ENCODE measurements at places on chromosomes 1 and 21.

- no peak for DNase-seq
Measured at GRCh38 chr1:84319662-84320061, 18.2 kb downstream of the SAMD13 start.

- DNase-seq, result no peak
Measured at GRCh38 chr1:39500862-39501389, 9.5 kb downstream of the BMP8A start.

DNA sequence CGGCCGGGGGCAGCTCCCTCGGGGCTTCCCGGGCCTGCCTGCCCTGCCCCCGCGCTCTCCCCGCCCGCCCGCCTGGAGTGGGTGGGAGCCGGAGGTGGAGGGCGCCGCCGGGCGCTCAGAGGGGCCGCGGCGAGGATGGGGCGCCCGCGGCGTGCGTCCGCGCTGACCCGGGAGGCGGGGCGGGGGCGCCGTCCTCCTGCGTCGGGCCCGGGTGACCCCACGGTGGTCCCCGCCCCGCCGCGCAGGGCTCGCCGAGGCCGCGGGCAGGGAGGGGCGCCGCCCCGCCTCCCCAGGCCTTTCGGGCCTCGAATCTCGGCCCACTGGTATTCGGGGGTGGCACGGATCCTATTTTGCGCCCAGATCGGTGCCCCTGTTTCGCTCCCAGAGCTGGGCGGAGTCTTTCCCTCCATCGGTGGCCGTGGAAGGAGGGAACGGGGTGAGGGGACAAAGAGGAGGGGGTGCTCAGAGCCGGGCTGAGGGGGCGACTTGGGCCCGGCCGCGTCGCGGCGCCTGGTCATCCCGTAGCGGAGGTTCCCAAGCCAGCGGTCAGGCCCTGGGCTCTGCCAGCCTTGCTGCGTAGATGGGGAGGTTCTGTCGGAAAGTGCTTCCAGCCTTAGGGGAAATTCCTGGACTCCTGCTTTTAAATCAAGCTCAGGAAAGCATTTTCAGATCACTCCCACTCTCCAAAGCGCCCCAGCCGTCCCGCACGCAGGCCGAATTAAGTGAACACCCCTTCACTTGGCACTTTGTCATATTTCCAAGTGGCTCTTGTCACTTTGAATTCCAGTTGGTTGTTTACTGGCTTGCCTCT is 545 bp downstream of the PATJ start:
- no peak for DNase-seq

DNA sequence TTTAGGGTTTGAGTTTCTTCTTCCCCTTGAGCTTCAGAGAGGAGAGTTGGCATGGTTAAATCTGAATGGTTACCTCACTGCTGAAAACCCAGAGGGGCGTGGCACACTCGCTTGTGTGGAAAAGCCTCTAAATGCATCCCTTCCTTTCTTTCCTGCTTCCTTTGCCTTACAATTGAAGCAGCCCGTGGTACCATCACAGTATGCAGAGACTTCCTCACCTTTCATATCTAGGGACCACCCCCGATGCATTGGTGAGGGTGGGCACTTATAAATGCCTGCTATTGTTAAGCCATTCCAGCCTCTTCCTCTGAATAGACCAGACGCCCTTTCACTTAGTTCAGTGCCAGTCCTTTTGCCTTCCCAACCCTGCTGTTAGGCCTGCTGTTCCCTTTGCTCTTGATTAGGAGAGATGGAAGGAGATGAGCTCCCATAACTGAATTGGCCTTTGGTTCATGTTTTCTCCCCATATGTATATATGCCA is 21.9 kb upstream of the LAX1 start:
- no peak for DNase-seq

DNA sequence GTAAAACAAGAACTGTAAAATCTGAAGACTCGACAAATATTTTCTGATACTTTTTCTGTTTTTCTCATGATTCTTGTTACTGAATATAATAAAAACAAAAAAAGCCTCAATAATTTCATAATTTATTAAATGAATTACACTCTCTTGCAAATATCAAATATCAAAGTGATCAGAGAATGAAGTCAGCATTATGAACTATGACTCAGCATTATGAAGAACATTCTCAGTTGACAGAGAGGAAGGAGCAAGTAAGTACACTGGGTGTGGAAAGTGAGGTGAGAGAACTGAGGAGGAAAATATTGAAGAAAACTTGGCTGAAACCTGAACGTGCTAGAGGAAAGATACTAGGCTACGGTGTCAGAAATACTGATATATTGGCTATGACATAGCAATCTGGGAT is 529.5 kb downstream of the KCNT2 start:
- DNase-seq, result no peak

GRCh38 chr1:58401991-58402390 is 144.5 kb downstream of the OMA1 start:
- DNase-seq, result no peak

GRCh38 chr1:240763771-240764170 is 151.8 kb upstream of the GREM2 start:
- DNase-seq, result no peak

DNA sequence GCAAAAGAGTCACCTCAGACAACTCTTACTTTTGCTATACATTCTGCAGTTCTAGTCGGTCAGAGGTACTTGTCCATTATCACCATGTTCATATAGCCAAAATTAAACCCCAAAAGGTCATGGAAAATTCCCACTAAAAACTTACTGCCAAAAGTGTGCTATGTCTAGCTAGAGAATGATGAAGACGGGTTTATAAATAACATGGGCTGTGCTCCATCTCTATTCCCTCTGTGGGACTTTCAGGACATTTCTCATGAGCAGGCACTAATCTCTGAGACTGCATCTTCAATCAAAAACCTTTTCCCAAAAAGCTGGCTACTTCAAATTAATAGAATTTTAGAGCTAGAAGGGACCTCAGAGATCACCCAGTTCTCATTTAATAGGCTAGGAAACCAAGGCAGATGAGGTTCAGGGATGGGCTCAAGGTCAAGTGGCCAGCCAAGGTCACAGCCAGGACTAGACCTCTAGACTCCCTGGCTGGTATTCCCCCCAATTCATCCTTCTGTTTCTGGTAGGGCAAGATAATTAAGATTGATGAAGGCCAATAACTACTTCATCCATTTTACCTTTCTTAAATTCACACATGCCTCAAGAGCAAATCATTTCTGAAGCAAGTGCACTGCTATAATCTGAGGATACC is 21.0 kb upstream of the MOB3C start:
- no peak for DNase-seq

DNA sequence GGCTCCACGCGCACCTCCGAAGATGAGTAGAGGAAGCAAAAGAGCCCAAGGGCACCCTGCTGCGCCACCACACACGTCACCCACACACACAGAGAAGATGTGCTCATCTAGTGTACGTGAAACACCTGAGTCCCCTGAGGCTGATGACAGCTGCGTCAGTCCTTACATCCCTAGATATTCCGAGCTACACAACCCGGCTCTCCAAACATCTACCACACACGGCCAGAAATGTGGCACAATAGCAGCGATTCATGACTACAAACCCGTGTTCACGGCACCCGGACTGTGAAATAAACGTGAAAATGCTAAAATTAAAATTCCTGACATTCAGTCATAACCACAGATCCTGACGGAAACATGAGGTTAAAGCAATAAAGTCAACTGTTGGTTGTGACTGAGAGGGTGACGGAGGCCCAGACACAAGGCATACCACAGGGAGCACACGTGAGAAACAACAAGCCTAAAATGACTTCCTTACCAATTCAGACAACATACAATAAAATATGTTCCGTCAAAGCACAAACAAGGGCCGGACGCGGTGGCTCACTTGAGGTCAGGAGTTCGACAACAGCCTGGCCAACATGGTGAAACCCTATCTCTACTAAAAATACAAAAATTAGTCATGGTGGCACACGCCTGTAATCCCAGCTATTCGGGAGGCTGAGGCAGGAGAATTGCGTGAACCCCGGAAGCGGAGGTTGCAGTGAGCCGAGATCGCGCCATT is 7.3 kb downstream of the SSU72 start:
- no peak for DNase-seq

DNA sequence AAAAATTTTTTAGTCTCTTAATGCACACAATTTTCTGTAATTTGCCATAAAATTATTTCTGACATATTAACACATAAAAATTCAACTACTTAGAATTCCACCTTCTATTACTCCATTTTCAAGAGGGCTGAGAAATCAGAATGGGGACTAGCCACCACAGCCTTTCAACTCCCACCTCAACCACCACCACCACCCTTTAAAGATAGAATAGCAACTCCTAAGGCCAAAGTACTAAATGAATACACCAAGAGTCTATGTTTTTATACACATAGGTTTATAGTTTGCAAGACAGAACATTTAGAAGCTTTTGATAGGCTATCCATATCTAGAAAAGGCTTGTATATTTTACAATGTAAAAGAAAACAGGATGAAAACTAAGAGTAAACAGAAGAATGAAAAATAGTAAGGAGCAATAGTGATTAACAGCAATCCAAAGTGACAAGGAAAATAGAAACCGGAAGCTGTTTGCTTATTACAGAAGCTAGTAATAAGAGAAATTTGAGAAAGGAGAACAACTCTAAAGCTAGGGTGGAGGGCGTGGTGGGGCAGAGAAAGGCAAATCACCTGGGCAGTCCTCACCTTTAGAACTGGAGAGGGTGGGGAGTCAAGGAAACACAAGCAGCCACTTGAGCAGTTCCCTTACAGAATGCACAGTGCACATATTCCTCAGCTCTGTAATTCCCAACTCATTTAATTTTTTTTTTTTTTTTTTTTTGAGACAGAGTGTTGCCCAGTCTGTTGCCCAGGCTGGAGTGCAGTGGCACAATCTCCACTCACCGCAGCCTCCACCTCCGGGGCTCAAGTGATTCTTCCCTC is 27.7 kb downstream of the EPS15 start:
- no peak for DNase-seq

- no peak for DNase-seq
Measured at GRCh38 chr1:228850141-228851100, 115.1 kb downstream of the RHOU start.

- no peak for DNase-seq
Measured at GRCh38 chr21:45949928-45950739, 31.4 kb upstream of the COL6A1 start.

- DNase-seq, result no peak
Measured at GRCh38 chr1:6056572-6056948, 10.9 kb downstream of the KCNAB2 start.

GRCh38 chr1:209727785-209728184 is 23.1 kb downstream of the HSD11B1 start:
- DNase-seq, result no peak

DNA sequence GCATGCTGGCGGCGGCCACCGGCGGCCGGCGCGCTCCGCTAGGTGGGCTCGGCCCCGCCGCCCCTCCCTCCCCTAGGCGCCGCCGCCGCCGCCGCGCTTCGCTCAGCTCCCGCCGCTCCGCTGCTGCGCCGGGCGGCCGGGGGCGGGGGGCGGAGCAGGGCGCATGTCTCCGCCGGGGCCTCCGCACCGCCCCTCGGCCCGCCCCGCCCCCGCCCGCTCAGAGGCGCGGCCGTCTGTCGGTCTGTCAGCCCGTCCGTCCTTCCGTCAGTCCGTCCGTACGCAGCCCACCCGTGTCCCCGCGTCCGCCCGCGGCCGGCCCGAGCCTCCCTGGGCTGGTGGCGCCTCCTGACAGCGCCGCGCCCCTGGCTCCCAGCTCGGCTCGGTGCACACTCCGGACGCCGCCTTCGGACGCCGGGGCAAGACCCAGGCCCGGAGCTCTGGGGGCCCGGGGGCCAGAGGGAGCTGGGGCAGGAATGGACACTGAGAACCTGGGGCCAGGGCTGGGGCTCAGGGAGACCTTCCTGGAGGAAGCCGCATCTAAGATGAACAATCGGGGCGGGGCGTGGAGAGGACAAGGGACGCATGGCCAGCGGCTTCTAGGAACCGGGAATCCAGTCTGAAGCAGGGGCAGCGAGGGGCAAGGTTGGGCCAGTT is at the start of gene GPR153:
Gene GPR153, minus strand, starts transcription at position 138 of the 654 bp plus-strand sequence. CDS start 6,193 bp downstream, outside the sequence.
- DNase-seq, result peak; percentile 35

DNA sequence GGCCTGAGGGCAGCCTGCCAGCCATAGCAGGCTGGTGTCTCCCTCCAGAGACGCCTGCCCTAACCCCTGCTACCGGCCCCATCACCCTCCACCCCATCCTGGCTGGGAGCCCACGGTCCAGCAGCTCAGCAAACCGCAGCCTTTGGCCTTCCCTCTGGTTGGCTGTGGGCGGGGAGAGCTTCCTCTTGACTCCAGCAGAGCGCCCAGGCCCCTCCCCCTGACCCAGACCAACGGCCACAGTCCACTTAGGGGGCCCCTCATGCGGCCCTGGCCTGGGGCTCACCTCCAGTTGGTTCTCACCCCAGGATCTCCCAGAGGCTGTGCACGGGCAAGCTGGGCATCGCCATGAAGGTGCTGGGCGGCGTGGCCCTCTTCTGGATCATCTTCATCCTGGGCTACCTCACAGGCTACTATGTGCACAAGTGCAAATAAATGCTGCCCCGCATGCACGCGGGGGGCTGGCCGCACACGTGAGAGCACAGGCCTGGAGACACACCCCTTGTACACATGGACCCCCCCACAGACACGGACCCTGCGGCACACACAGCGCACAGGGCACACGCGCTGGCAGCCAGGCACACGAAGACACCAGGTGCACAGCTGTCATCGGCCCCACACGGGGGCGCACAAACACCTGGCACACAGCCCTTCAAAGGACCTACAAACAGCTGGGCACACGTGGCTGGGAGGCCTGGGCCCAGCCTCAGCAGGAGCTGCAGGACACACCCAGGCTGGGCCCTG is 3.1 kb downstream of the SMIM1 start:
- DNase-seq, result peak; percentile 33

GRCh38 chr1:28115267-28115666 is 26.9 kb upstream of the EYA3 start:
- peak; percentile 36 for DNase-seq

- DNase-seq, result no peak
Measured at GRCh38 chr21:44870748-44871495, 2.6 kb downstream of the PTTG1IP start.

DNA sequence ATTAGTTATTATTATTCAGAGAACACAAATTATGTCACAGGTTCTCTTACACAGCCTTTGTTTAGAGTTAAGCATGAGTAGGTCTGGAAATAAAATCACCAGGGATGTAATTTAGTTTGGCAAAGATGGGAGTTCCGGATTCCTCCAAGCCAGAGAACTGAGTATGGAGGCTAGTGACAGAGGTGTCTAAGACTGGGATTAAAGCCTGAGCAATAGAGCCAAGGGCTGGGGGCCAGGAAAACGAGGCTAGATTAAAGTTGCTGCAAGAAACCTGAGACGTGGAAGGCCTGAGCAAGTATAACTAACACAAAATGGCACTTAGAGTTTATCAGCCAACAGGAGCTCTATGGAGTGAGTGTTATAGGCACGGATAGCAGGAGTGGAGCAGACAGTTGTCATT is 381.6 kb downstream of the SRGAP2C start:
- DNase-seq, result no peak

DNA sequence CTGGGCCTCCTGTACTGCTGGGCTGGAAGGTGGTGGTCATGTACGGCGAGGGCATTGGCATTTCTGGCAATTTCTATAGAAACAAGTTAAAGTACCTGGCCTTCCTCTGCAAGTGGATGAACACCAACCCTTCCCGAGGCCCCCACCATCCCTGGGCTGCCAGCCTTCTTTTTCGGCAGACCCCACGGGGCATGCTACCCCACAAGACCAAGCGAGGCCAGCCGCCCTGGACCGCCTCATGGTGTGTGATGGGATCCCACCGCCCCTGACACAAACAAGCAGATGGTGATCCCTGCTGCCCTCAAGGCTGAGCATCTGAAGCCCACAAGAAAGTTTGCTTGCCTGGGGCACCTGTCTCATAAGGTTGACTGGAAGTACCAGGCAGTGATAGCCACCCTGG is 76.0 kb downstream of the NFASC start:
- no peak for DNase-seq
